ENCODE measurements at places on chromosomes 1 and 21.

DNA sequence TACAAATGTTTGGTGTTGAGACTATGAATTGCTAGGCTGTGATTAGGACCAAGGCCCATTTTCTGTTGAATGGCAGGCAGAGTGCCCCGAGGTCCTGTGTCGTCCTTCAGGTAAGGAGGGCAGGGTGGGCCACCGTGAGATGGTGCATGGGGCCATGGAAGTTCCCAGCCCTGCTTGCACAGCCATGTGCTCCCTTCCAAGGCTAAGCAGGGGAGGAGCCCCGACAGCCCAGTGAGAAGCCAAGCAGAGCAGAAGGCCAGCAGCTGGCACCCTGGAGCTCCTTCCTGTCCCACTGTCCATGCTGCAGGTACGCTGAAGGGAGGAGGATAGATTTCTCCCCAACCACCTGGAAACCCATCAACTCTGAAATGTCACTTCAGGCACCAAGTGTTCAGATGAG, 8.2 kb upstream of the NUAK2 start:
- no peak for DNase-seq

- DNase-seq: no peak
These were observed 5.9 kb upstream of the KIF17 start for GRCh38 chr1:20723537-20724363.

- no peak for DNase-seq
These were observed 37.1 kb downstream of the ALPL start for GRCh38 chr1:21546122-21546825.

DNA sequence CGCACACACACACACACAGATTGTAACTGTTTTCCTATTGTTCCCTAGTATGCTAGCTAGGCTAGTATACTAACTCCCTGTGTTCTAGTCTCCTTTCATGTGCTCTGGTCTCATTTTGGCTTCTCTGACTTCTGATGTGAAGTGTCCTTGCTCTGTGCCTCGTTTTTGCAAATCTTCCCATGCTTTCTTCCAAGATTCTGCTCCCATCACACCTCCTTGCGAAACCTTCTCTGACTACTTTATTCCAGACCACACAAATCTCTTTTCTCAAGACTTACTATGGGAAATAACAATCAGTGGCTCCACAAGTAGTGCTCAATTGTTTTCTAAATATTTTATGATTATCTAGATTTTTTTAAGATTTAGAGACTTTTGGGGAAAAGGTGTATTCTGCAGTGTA, 10.3 kb downstream of the PRRX1 start:
- no peak for DNase-seq

- DNase-seq: peak; percentile 35
These were observed 59.3 kb downstream of the H3-3A start for GRCh38 chr1:226121587-226122400.

- no peak for DNase-seq
These were observed 3.7 kb upstream of the PARP1 start for GRCh38 chr1:226411619-226412018.

DNA sequence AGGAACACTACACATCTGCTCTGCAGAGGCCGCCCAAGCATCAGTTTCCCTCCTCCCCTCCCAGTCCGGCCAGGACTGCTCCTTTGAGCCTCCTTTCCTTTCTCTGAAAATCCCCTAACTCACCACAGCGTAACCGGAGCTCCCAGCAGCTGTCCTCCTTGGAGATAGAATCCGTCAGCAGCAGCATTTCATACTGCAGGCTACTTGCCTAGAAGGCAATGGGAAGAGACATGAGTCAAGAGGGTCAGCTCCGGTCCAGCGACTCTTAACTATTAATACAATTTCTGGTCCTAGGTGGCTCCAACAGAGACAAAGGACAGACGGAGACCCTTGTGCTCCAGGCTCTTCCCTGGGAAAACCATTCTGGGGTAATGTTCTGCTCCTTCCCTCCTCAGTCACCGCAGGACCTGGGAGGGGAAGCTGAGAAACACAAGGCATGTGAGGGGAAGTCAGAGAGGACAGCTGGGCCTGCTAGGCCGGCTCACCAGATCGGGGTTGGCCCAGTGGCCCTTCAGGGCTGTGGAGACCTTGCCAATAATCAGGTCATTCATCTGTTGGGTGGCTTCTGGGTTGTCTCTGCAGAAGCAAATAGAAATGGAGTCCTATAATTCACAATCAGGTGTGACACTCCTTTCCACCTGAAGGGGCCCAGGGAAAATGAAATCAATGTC, 99.7 kb downstream of the UBR4 start:
- no peak for DNase-seq

Data from stimulated activated CD8-positive, alpha-beta memory T cell treated with anti-CD3 and anti-CD28 coated beads, Interleukin-7, amount 100 ng/mL, for 24 hours (primary cell).